ENCODE measurements at places on chromosomes 5 and 9.

DNA sequence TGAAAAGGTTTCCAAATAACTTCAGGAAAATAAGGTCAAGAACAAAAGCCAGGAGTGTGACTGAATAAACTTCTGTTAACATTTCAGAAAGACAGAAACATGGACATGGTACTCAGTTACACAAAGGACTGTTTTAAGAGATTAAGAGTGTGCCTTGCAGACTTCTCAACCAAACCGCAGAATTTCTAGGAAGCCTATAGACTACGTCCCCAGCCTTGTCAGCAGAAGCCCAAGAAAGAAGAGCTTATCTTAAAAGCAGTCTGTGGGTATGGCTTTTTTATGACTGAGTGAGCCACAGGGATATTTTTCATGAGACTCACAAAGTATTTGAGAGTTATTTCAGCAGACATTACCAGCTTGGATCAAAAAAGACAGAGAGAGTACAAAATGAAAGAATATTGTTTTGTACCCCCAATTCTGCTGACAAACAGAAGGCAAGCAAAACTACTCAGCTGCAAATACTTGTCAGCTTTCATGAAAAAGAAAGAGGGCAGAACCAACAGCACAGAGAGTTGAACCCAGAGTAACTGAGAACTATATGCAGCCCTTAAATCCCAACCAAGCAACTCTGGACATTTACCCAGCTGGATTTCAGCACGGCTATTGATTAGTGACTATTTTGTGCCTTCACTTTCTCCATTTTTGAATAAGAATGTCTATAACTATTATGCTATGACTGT, 711.0 kb upstream of the CTNND2 start:
- H3K4me1 ChIP-seq: peaks cover 1% of the 10 kb centered on the region
- no peak for DNase-seq
- H3K4me3 ChIP-seq: no peak overlapping the region
- H3K27ac ChIP-seq: no peak overlapping the region
- no peaks in the 10 kb centered on the region for H3K27me3 ChIP-seq

GRCh38 chr5:140324617-140325241, 21.7 kb downstream of the HBEGF start:
- peaks cover 6% of the 10 kb centered on the region for H3K27me3 ChIP-seq
- no peak for DNase-seq
- H3K4me3 ChIP-seq: no peak overlapping the region
- H3K4me1 ChIP-seq: peaks cover 12% of the 10 kb centered on the region
- H3K36me3 ChIP-seq: no peaks in the 10 kb centered on the region

- DNase-seq: no peak
- no peak overlapping the region for H3K4me3 ChIP-seq
- H3K36me3 ChIP-seq: no peaks in the 10 kb centered on the region
- no peaks in the 10 kb centered on the region for H3K4me1 ChIP-seq
- no peak overlapping the region for H3K27ac ChIP-seq
- H3K27me3 ChIP-seq: no peaks in the 10 kb centered on the region
Observed at GRCh38 chr5:94218374-94218773, 400.0 kb downstream of the KIAA0825 start.

- DNase-seq: no peak
- no peaks in the 10 kb centered on the region for H3K4me1 ChIP-seq
- no peaks in the 10 kb centered on the region for H3K36me3 ChIP-seq
- peaks cover 6% of the 10 kb centered on the region for H3K27me3 ChIP-seq
- no peak overlapping the region for H3K4me3 ChIP-seq
- H3K27ac ChIP-seq: no peak overlapping the region
Observed at GRCh38 chr9:124182741-124183140, 75.0 kb upstream of the NEK6 start.

- no peak for DNase-seq
- no peak overlapping the region for H3K4me3 ChIP-seq
- H3K27me3 ChIP-seq: no peaks in the 10 kb centered on the region
- peaks cover 8% of the 10 kb centered on the region for H3K4me1 ChIP-seq
- H3K36me3 ChIP-seq: peaks cover 5% of the 10 kb centered on the region
Observed at GRCh38 chr5:82439750-82440445, 161.7 kb upstream of the RPS23 start.

- no peaks in the 10 kb centered on the region for H3K27me3 ChIP-seq
- H3K36me3 ChIP-seq: peaks cover 7% of the 10 kb centered on the region
- no peaks in the 10 kb centered on the region for H3K4me1 ChIP-seq
- H3K27ac ChIP-seq: no peak overlapping the region
- no peak for DNase-seq
- H3K4me3 ChIP-seq: no peak overlapping the region
Observed at GRCh38 chr9:87898151-87898550, 15.5 kb downstream of the SPATA31E1 start.

DNA sequence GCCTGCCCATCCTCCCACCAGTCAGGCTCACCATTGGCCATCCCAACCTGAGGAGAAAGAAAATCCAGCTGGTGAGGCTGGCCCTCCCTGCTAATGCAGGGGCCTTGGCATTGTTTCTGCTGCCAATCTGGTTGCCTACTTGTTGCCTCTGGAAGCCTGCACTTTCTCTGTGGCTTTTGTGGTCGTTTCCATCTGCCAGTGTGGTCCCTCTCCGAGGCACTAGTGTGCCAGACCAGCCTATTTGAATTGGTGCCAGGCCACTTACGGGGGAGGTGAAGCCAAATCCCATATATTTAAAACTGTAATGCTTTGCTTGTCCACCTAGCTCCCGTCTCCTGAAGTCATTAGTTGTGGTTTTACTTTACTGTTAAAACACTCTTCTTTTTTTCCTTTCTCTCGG, 213.4 kb upstream of the ADAMTSL1 start:
- no peak for DNase-seq
- H3K4me3 ChIP-seq: no peak overlapping the region
- H3K27ac ChIP-seq: no peak overlapping the region
- no peaks in the 10 kb centered on the region for H3K36me3 ChIP-seq
- H3K27me3 ChIP-seq: peaks cover 2% of the 10 kb centered on the region
- H3K4me1 ChIP-seq: no peaks in the 10 kb centered on the region

GRCh38 chr5:138844812-138845513, 30.2 kb downstream of the LRRTM2 start:
- H3K4me1 ChIP-seq: peaks cover 28% of the 10 kb centered on the region
- no peak overlapping the region for H3K4me3 ChIP-seq
- peak overlapping the region; percentile 29 for H3K27ac ChIP-seq
- no peaks in the 10 kb centered on the region for H3K36me3 ChIP-seq
- DNase-seq: no peak

DNA sequence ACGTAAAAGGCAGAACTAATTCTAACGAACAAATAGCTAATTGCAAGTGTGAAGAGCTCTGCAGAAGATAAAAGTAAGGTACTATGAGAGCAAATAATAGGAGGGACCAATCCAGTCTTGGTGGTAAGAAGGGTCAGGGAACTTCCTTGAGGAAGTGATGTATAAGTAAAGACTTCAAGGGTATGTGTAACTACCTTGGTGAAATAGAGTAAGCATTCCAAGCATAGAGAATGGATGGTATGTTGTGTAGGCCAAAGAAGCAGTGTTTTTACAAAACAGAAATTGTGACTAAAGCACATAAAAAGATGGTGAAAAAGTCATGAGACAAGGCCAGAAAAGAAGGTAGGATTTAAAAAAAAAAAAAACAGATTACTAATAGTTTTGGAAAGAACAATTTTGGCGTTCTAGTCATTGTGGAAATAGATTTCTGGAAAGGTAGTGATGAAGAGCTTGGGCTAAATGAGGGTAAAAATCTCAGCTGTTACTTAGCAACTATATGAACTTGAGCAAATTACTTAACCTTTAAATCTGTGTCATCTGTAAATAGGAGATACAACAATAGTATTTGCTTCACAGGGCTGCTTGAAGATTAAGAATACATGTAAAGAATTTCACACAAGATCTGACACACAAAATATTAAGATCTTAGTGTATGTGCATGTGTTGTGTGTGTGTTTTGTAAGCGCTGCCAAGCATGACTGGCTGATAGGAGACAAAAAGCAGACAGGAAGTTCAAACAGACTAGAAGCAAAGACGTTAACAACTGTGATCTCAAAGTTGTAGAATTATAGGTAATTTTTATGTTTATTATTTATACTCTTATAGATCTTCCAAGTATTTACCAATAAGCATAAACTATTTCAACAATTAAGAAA, 73.5 kb downstream of the NR6A1 start:
- no peak for DNase-seq
- peaks cover 6% of the 10 kb centered on the region for H3K4me1 ChIP-seq
- H3K27me3 ChIP-seq: no peaks in the 10 kb centered on the region
- H3K27ac ChIP-seq: no peak overlapping the region

GRCh38 chr5:15547261-15547839, 47.4 kb downstream of the FBXL7 start:
- peaks cover 16% of the 10 kb centered on the region for H3K4me1 ChIP-seq
- H3K36me3 ChIP-seq: no peaks in the 10 kb centered on the region
- H3K4me3 ChIP-seq: no peak overlapping the region
- peak; percentile 25 for DNase-seq
- H3K27me3 ChIP-seq: peaks cover 3% of the 10 kb centered on the region
- peak overlapping the region; percentile 85 for H3K27ac ChIP-seq

- H3K36me3 ChIP-seq: no peaks in the 10 kb centered on the region
- H3K27ac ChIP-seq: peak overlapping the region; percentile 93
- H3K4me1 ChIP-seq: peaks cover 29% of the 10 kb centered on the region
Observed at GRCh38 chr5:98772415-98773213, 849 bp upstream of the RGMB start.

- peaks cover 4% of the 10 kb centered on the region for H3K27me3 ChIP-seq
- H3K4me3 ChIP-seq: no peak overlapping the region
- no peak for DNase-seq
Observed at GRCh38 chr5:150596313-150596712, 44.1 kb upstream of the SYNPO start.

- no peak for DNase-seq
- no peaks in the 10 kb centered on the region for H3K27me3 ChIP-seq
- H3K4me1 ChIP-seq: no peaks in the 10 kb centered on the region
- H3K27ac ChIP-seq: no peak overlapping the region
- no peak overlapping the region for H3K4me3 ChIP-seq
Observed at GRCh38 chr9:18531136-18532065, 57.4 kb downstream of the ADAMTSL1 start.

- DNase-seq: no peak
- H3K4me3 ChIP-seq: no peak overlapping the region
- H3K27me3 ChIP-seq: peaks cover 5% of the 10 kb centered on the region
- no peaks in the 10 kb centered on the region for H3K36me3 ChIP-seq
- H3K4me1 ChIP-seq: peaks cover 25% of the 10 kb centered on the region
Observed at GRCh38 chr5:160342413-160342941, 27.9 kb downstream of the C1QTNF2 start.

DNA sequence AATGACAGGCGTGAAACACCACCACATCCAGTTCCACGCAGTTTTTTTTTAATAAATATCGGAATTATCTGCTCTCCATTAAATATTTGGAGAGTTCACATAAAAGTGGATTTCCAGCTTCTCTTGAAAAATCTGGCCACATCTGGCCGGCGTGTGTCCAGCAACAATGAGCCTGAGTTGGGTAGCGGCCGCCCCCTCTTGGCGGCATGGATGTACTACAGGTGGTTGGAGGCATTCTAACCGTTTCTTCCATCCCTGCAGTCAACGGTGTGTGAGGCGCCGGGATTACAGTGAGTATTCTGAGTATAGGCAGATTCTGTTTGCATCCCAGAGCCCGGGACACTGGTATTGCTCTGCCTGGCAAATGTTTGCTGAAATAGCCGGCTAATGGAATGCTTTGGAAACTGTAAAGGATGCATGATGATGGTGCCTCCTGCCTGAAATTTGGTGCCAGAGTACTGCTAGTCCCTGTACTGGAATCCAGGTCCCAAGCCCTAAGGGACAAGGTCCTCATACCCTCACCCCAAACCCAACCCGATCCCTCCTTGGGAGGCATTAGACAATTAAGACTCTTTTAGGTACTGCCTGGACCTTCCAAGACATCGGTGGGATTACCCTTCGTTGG, 13.6 kb upstream of the GM2A start:
- peaks cover 6% of the 10 kb centered on the region for H3K4me1 ChIP-seq
- H3K36me3 ChIP-seq: peaks cover 2% of the 10 kb centered on the region
- H3K27ac ChIP-seq: no peak overlapping the region
- peak; percentile 82 for DNase-seq
- H3K4me3 ChIP-seq: no peak overlapping the region
- H3K27me3 ChIP-seq: no peaks in the 10 kb centered on the region

DNA sequence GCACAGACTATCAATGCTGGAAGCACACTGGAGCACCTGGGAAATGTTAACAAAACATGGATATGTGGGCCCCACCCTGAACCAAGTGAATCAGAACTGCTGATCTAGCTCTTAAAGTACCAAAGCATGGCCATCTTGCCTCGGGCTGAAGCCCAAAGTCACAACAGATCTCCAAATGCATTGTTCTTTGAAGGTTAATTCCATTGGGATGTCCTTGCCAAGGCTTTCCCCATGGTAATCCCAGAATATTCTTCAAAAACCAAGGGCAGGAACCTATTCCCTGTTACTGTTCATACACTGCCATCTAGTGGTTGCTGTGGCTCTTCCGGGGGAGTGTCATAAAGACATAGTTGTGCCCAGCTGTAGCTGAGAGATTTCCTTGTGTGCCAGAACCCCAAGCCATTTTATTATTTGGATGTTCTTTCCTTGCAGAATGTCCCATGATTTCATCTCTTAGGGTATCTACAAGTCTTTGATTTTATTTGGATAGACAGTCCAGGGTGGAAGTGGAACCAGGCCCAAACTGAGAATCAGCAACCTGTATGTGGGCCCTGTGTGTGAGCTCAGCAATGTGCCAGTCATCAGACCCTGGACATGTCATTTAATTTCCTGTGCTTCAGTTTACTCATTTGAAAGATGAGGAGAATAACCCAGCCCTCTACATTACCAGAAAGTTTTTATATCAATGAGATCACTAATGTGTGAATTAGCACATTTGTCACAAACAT, 290.0 kb downstream of the ACTL7B start:
- no peaks in the 10 kb centered on the region for H3K36me3 ChIP-seq
- H3K4me3 ChIP-seq: no peak overlapping the region
- no peaks in the 10 kb centered on the region for H3K4me1 ChIP-seq
- peak; percentile 42 for DNase-seq

DNA sequence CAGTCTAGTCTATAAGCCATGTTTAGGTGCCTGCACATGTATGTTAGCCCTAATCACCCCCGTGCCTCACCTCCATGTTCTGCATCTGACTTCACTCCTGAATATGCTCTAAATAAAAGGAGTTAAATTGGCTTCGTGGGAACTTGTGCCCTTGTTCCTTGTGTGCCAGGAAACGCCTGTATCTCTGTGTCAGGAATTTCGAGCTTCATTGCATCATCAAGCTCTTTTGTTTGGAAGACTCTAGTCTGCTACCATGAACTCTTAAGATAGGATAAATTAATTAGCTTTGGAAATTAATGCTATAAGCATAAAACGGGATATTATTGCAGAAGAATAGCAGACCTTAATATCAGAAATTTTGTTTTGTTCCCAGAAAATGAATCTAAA, 99.2 kb downstream of the ADCY2 start:
- no peaks in the 10 kb centered on the region for H3K27me3 ChIP-seq
- H3K4me1 ChIP-seq: no peaks in the 10 kb centered on the region
- no peak overlapping the region for H3K27ac ChIP-seq
- no peaks in the 10 kb centered on the region for H3K36me3 ChIP-seq
- no peak for DNase-seq

DNA sequence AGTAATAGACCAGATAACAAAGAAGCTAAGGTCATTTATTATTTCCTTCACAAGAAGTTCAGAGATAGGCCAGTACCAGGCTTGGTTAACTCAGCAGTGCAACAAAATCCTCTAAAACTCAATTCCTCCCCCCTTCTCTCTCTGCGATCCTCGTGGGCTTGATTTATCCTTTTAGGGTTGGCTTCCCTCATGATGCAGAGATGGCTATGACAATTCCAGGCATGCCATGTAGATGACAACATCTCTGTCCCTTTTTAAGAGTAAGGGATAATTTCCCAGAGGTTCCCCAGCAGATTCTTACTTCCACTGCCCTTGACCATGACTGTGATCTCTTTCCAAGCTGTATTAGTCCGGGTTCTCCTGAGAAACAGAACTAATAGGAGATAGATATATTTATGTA, 28.7 kb upstream of the DAP start:
- H3K27me3 ChIP-seq: peaks cover 2% of the 10 kb centered on the region
- DNase-seq: no peak
- no peaks in the 10 kb centered on the region for H3K36me3 ChIP-seq
- no peak overlapping the region for H3K4me3 ChIP-seq

Data from glutamatergic neuron (in vitro differentiated cells).